Putamen (tissue), 1 donor: ENCODE measurements at places on chromosomes 3 and 15.

- no peak for DNase-seq
Measured at GRCh38 chr3:72756900-72757299, 91.3 kb downstream of the SHQ1 start.

- no peak for DNase-seq
Measured at GRCh38 chr3:30102356-30102755, 504.0 kb upstream of the TGFBR2 start.

DNA sequence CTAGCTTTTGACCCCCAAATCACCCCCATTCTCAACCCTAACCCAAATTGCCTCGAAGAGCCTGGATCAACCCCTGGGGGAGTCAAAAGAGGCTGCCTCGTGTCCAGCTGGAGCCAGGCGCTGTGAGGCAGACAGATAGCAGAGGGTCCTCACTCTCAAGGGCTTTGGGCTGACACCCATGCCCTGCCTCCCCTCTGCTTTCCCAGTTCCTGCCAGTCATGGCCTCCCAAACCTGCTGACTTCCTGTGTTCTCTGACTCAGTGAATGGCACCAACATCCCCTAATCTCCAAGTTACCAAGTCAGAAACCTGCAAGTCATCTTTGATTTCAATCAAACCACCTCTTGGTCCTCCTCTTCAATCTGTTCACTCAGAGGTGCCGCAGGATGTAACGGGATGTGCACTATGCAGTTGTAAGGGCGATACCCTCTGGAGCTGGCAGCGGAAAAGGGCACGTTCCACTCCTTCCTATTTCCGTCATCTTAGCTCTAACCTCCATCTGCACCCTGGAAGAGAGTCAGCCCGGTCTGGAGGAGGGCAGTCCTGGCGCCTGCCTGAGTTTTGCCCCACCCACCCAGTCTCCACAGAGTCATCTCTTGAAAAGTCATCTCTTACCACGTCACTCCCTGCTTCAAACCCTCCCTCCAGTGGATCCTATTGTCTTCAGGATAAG is 52.4 kb upstream of the FAM174B start:
- no peak for DNase-seq

GRCh38 chr3:30098653-30099455 is 507.5 kb upstream of the TGFBR2 start:
- no peak for DNase-seq

- no peak for DNase-seq
Measured at GRCh38 chr15:32967521-32967920, 227.0 kb downstream of the FMN1 start.

DNA sequence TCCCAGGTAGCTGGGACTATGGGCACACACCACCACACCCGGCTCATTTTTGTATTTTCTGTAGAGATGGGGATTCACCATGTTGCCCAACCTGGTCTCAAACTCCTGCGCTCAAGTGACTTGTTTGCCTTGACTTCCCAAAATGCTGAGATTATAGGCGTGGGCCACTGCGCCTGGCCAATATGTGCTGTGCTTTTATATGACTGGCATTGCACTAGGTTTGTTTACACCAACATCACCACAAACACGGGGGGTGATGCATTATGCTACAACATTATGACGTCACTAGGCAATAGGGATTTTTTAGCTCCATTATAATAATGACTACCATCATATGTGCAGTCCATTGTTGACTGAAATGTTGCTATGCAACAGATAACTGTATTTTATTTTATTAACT is 6.9 kb downstream of the APH1B start:
- no peak for DNase-seq

- DNase-seq: no peak
Measured at GRCh38 chr3:141881702-141882101, 5.3 kb downstream of the ATP1B3 start.

GRCh38 chr3:294581-294980 is 98.0 kb downstream of the CHL1 start:
- no peak for DNase-seq

DNA sequence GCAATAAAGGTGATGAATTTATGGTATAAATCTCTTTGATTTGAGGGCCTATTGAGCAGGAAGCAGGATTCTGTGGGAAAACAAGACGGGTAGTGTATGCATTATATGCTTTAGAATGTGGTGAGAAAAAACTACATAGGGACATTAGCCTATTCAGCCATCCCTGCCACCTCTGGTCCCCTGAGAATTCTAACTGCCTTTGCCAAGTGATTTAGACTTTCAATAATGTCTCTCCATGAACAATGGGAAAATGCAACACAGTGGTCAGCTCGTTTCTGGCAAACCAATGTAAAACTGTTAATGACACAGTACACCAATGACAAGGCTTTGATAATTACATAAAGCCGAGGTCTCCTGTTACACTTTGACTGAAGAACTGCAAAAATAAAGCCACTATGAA is 314.7 kb upstream of the CNTN4 start:
- DNase-seq: no peak

DNA sequence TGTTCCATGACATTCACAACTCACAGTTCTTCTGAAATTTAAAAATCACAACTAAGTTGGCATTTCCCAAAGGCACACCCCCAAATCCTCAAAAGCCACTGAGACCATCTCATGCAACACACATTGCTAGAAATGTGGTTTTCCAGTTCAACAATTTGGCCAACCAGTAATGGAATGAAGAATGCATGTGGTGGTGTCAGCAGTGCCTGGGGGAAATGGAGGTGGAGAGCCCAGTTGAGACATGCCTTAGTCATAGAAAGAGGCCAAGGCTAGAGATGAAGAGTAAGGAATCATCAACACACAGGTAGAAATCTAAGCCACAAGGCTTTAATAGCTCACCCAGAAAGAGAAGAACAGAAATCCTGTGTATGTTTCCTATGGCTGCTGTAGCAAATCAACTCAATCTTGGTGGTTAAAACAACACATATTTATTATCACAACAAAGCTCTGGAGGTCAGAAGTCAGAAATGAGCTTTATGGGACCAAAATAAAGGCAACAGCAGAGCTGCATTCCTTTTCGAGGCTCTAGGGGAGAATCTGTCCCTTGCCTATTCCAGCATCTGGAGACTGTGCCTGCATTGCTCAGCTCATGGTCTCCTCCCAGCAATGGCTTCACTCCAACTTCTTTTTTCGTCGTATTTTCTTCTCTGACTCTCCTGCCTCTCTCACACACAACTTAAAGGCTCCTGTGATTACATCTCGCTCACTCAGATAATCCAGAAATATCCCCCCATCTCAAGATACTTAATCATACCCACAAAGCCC is 54.0 kb downstream of the SNTN start:
- DNase-seq: no peak

GRCh38 chr15:81120069-81120468 is 14.0 kb upstream of the CFAP161 start:
- no peak for DNase-seq

DNA sequence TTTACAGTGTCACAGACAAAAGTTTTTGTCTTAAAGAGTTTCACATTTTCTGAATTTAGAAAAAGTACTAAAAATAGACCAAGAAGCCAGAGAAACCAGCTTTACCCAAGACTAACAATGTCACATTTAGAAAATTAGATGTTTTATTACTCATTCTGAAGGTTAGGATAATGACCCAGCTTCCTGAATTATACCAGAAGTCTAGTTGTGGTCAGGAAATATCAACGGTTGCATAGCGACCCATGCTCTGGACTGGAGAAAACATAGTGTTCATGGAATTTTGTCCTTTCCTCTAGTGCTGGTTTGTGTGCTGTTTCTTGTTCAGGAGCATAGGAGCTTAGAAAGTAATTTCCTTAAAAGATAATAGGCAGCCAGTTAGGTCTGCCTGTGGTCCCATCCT is 59.0 kb downstream of the DPPA2 start:
- DNase-seq: no peak
